ENCODE measurements at places on chromosomes 11 and 22.

DNA sequence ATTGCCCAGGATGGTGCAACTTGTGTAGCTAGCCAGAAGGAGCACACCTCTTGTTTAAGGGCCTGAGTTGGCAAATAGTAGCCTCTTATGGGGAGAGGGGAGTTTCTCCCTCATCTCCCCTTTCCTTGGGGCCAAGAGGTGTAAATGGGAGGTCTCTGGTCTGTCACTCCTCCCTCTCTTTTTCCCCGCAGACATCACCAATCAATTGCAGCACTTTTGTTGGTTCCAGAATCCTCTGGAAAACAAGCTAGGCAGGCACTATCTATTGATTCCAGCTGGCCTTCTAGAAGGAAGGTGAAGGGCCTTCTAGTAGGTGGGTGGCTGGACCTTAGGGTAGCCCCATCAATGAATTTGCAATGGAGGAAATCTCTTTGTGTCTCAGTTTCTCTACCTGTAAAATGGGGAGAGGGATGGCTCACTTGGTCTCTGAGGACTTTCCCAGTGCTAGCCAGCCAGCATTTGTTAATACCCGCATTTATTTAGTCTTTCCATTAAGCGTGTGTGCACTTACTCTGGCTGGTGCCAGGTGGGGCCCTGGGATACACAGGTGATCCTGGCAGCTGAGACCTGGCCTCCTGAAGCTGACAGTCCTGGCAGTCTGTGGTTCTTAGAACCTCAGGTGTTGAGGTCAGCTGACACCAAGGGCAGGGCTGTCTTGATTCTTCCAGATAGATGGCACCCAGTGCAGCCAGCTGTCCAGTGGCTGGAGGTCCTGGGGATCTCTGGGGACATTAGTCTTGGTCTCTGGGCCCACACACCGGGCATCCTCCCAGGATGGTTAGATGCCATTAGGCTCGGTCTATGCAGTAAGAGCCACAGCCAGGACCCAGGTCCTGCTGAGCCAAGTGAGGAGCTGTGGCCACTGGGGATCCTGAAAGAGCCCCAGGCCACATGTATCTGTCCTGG, 51.7 kb downstream of the TSPAN18 start:
- no peak for DNase-seq

- DNase-seq: no peak
These were observed 15.1 kb downstream of the LIMK2 start for GRCh38 chr22:31227186-31227585.

DNA sequence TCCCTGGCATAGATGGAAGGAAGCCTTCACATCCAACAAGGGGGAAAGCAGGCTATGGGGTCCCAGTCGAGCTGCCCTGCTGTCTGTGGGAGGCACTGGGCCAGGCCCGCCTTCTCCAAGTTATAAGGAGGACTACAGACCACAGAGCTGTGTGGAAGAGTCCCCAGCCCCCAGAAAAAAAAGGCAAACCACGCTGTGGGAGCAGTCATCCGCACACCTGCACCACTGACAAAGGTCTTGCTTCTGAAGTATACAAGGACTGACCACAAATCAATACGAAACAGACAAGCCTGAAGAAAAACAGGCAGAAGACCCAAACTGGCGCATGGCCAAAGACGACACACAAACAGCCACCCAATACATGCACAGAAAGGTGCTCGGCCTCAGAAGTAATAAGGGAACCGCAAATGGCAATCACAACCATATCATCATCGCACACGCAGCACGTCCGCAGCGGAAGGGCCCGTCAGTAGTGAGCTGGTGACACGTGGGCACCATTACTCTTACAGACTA, 384.1 kb downstream of the CTTN start:
- DNase-seq: no peak

DNA sequence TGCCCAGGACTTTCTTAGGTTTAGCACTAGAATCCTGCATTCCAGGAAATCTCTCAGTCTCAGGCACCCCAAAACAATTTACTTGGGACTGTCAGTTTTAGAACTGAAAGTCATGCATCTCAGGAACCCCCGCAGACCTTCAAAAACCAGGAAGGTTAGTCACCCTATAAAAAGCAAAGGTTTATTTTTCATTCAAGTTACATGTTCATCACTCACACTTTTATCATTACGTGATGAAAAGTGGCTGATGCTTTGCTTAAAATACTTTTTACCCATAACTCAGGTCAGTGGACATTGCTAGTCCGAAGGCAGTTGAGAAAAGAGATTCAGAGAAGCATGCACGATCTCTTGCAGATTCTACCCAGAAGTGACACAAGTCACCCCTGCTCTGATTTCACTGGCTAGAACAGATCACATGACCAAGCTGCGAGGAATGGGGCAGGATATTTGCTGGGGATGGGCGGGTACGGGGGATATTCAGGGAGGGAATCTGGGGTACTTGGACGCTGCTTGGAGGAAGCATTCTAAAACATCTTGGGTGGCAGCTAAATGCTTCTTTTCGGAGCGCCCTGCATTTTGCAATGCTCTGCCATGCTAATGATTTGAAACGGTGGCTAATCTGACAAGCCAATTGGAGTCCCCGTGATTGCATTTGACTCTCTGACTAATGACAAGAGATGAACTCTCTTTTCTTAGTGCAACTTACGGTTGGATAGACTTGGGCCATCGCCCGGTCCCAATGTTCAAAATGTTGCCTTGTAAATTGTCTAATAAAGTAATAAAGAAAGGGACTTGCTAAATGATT, 110.2 kb downstream of the MIAT start:
- DNase-seq: no peak

GRCh38 chr11:3854660-3854976, 846 bp upstream of the STIM1 start:
- no peak for DNase-seq

GRCh38 chr11:133936136-133936535, 20.6 kb downstream of the IGSF9B start:
- no peak for DNase-seq

GRCh38 chr11:75508051-75508561, 17.6 kb downstream of the GDPD5 start:
- DNase-seq: no peak

- DNase-seq: no peak
These were observed 846 bp upstream of the OAF start for GRCh38 chr11:120209746-120210625.

GRCh38 chr11:61162092-61162941, 1.1 kb upstream of the VPS37C start:
- DNase-seq: no peak

DNA sequence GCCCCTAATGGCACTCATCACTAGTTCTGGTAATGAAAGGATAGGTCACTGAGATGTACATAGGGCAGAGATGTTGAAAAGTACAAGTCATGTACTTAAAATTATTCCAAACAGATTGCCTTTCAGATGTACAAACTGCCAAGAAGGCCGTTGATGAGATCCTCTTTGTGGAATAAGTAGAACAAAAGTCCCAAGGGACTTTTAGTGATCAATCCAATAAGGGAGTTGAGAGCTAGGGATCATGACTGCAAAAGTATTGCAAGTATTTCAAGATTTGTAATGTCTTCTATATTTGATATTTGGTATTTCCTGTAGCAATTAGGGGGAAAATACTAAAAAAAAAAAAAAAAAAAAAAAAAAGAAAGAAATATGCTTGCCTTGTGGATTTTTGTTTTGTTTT, 82.2 kb downstream of the ATG16L2 start:
- no peak for DNase-seq

- DNase-seq: no peak
These were observed 24.9 kb downstream of the FDX1 start for GRCh38 chr11:110454609-110455008.

DNA sequence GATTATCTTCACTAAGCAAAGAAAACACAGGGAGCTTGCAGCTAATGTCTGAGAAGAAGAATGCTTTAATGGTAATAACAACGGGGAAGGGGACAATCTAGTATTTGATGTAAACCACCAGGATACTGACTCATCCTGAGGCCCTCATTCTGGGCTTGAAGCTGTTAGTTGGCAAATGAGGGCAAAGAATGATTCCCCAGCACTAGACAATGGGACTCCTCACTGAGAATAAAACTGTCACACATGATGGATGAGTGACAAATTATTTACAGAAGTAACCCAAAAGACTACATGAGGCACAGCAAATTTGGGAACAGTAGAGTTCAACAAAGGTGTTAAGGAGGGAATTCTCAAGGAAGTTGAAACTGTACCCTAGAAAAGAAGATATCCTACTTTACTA, 76.3 kb downstream of the FAM168A start:
- DNase-seq: no peak

GRCh38 chr11:42049650-42050049, 590.2 kb upstream of the LRRC4C start:
- no peak for DNase-seq

DNA sequence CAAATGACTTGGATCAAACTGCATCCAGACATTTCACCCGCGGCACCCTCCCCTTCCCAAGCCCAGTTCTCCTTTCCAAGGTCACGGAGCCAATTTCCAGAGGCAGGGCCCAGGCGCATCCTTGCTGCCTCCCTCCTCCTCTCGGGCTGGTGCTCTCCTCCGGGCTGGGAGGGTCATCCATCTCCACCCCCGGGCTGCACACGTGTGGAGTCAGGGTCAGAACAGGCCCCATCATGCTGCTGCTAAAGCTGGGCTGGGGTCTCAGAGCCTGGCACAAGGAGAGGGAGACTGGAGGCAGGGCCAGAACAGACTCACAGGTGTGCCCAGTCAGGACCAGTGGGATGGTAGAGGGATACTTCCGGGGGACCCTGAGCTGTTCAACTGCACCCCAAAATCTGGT, 14.0 kb downstream of the RSPH14 start:
- no peak for DNase-seq

DNA sequence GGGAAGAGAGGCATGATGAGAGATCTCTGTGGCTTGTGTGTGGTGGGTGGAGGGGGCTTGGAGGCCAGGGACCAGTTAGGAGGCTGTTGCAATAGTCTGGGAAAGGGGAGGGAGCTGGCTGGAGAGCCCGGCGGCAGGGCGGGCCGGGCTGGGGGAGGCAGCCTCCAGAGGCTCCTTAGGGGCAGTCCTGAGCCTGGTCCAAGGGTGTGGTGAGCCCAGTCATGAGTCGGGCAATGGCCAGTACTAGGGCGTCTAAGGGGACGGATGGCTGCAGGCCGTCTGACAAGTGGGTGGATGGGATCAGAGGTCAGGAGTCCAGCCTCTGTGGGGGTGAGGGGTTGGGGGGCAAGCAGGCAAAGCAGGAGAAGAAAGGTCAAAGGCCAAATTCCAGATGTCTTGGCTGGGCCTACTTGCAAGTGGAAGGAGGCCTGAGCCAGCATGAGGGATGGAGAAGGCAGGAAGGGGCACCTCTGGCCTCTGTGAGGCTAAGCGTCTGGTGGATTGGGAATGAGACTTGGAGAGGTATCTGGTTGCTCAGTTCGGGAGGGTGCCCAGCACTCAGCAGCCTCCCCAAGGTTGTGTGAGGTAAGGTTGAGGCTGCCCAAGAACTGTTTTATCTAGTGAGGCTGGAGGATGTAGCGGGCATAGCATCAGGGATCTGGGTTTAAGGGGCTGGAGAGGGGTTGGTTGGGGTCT, 6.0 kb upstream of the CD248 start:
- DNase-seq: no peak

- DNase-seq: no peak
These were observed 189.9 kb downstream of the ARHGAP42 start for GRCh38 chr11:100876815-100877520.

DNA sequence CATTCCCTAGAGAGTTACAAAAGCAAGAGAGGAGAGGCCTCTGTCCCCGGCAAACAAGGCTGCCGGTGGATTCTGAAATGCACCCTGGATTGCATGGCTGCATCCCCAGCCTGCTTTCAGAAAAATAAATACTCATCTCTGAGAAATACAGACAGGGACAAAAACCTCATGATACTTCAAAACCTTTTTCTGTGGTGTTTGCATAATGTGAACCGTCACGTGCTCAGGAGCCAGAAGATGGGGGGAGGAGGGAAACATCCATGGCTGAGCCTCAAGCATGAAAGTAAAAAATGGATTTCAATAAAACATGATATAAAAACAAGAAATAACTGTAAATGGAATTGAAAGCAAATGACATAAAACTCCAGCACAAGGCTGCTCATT, 198.5 kb upstream of the NCAM1 start:
- DNase-seq: no peak

- peak; percentile 38 for DNase-seq
These were observed 31.9 kb downstream of the FLI1 start for GRCh38 chr11:128725630-128726319.

- no peak for DNase-seq
These were observed 1253.3 kb downstream of the TBC1D22A start for GRCh38 chr22:48015701-48016100.

DNA sequence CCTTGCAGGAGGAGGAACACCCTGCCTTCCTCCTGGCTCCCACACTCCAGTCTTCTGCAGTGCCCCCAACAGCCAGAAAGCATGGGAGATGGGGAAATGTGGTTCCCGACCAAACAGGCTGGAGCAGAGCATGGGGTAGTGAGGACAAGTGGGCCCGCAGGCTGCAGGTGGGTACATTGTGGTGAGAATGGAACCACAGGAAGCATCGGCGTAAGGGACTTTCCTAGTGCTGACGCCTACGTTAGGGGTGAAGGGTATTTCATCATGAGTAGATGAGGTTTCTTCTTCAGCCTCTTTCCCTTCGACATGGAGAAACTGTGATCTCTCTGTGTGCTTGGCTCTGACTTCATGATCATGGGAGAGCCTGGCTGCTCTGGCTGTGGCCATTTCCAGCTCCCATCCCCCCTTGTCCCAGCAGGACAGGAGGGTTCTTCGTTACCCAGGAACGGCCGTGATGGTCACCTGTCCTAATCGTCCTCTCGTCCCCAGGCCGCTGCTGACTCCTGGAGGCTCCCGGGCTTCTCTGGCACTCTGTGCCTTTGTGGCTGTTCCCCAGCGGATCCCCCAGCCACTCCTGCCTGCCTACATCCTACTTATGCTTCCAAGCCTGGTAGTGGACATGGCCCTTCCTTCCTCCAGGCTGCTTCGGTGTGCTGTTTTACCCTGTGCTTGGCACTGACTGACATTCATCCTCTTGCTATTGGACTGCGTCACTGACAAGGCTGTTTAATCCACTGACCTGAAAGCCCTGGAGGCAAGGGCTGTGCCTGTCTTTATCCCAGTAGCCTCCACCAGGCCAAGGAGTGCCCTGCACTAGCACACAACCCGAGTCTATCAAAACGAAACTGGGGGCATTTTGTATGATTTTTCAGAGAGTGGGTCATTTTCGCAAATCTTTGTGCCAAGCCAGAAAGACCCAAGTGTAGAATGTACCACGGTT, 65.2 kb upstream of the CECR2 start:
- DNase-seq: peak; percentile 69

DNA sequence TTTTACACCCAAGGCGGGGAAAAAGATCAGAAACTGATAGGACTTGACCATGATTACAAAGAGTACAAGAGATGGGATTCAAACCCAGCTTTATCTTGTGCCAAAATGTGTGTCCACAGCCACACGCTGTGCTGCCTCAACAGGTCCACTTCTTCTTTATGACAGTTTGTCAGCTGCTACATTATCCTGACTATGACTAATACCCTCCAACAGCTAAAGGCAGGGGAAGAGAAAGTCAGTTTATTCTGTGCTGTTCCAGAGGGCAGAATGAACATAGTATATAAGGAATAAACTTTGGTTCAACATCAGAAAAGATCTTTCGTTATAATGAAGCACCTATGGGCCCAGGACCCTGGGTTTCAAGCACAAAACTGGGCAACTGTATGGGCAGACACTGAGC, 668.2 kb upstream of the TENM4 start:
- no peak for DNase-seq
